ENCODE measurements at places on chromosomes 1 and 21.
A peak's percentile ranks its signal among the peaks of the same experiment; 100 is the strongest.

GRCh38 chr1:28417926-28418637, 48.5 kb downstream of the PHACTR4 start:
- no peak for DNase-seq

- DNase-seq = peak; percentile 57
Observed at GRCh38 chr1:160206036-160206389, 829 bp downstream of the PEA15 start.

DNA sequence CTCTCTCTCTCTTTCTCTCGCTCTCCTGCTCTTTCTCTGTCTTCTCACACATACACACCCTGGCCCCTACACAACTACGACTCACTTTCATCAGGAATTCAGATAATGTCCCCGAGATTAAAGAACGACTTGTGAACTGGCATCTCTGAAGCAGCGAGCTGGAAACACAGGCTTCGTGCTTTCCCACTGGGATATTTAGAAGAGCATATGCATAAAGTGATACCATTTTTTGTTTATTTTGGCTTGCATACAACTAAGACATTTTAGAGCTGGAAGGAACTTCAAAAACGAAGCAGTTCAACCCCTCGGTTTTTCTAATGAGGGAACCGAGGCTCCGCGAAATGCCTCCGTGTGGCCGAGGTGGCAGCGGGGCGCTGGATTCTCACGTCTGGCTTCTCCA, 88.6 kb downstream of the ZBTB18 start:
- DNase-seq = no peak

DNA sequence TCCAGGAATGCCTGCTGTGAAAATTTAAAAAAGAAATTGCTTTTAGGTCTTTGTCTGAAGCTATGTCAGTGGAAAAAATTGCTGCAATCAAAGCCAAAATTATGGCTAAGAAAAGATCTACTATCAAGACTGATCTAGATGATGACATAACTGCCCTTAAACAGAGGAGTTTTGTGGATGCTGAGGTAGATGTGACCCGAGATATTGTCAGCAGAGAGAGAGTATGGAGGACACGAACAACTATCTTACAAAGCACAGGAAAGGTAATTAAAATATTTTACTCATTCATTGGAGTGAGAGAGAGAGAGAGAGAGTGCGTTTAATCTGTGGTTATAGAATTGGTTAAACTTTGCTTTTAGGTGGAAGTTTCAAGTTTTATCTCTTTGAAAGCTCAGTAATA, 20.0 kb downstream of the CDC73 start:
- no peak for DNase-seq

GRCh38 chr1:169650551-169650950, 20.6 kb upstream of the SELP start:
- no peak for DNase-seq

All from RWPE1 (cell line).